Right lobe of liver (tissue), 6 donors: ENCODE measurements at places on chromosomes 3 and 15.
A peak's percentile ranks its signal among the peaks of the same experiment; 100 is the strongest.

DNA sequence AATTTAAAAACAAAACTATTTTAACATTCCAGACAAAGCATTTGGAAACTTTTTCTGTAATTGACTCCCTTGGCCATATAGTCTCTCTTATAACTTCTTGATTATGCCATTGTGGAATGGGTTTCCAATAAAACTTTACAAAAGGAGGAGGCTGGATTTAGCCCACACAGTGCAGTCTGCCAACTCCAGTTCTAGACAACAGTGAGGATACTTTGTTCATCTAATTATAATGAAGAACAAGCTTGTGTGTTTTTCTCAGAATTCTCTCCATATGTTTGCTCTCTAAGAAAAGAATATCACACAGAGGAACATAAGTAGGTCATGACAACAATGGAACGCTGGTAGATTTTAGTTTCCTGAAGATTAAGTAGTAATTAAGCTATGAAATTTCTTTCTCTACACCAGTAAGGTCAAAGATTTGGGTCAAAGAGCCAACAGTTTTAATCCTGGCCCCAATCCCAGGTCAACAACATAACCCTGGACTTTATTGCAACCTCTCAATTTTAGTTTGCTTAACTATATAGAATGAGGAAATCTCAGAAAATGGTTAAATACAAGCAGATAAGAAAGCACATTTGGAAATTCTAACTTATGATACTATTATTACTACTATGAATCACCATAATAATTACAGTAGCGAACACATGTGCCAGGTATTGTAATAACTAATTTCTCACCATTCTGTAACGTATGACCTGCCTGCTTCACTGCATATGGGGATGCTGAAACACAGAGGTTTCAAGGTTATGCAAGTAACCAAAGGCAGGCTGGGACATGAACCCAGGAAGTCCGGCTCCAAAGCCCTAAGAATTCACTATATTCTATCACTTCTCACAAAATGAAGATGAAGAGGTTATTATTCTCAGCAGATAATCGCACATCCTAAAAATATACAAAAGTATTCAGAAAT, 65.7 kb downstream of the TJP1 start:
- no peak for DNase-seq
- no peak overlapping the region for H3K4me3 ChIP-seq
- no peaks in the 10 kb centered on the region for H3K27me3 ChIP-seq
- peaks cover 13% of the 10 kb centered on the region for H3K4me1 ChIP-seq

- no peaks in the 10 kb centered on the region for H3K36me3 ChIP-seq
- no peak for DNase-seq
- no peak overlapping the region for H3K4me3 ChIP-seq
- no peak overlapping the region for H3K27ac ChIP-seq
These were observed 43.1 kb upstream of the SLC25A36 start for GRCh38 chr3:140898340-140899180.

- no peak overlapping the region for H3K4me3 ChIP-seq
- no peak for DNase-seq
- no peaks in the 10 kb centered on the region for H3K27me3 ChIP-seq
- no peaks in the 10 kb centered on the region for H3K36me3 ChIP-seq
These were observed 34.0 kb upstream of the LEKR1 start for GRCh38 chr3:156792114-156792513.

- no peak overlapping the region for H3K4me3 ChIP-seq
- no peak for DNase-seq
- no peak overlapping the region for H3K27ac ChIP-seq
- no peaks in the 10 kb centered on the region for H3K27me3 ChIP-seq
- H3K4me1 ChIP-seq, result no peaks in the 10 kb centered on the region
These were observed 417.1 kb upstream of the GOLIM4 start for GRCh38 chr3:168512802-168513201.

GRCh38 chr15:70023769-70024491, 73.8 kb downstream of the TLE3 start:
- no peak overlapping the region for H3K27ac ChIP-seq
- no peaks in the 10 kb centered on the region for H3K36me3 ChIP-seq
- H3K4me1 ChIP-seq, result no peaks in the 10 kb centered on the region
- peak; percentile 44 for DNase-seq

DNA sequence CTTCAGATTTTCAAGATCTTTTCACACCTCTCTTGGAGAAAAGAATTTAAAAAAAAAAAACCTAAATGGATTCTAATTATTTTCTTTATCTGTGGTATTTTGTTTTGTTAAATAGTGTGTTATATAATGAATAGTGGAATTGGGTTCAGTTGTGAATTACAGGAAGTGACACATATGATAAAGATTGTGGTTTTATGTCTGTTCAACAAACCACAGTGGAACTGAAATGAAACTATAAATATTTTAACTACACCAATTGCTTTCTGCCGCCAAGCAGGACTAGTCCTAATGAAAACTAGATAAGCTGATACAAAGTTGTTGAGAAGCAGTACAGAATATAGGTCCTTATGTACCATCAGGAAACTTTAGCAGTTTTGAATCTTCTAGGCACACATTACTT, 121.6 kb downstream of the UBE2E2 start:
- no peak overlapping the region for H3K27ac ChIP-seq
- no peak for DNase-seq
- no peaks in the 10 kb centered on the region for H3K36me3 ChIP-seq

DNA sequence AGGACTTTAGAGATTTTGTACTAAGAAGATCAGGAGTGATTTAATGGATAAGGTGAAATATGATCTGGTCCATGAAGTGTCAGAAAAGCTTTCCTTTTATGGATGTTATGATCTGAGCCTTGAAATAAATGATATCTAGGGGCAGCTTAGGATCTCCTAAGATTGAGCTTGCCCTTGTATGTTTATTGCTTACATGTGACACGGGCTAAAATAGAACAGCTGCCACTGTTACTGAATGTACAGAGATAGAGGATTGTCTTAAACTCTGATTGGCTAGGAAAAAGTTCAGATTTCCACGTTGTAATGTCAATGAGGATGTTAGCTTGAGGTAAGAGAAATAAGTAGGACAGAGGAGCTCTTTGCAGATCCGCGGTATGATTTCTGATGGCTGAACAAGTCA, 8.8 kb downstream of the FYTTD1 start:
- DNase-seq, result no peak
- H3K4me1 ChIP-seq, result no peaks in the 10 kb centered on the region
- H3K27me3 ChIP-seq, result no peaks in the 10 kb centered on the region

GRCh38 chr15:90553248-90553745, 23.6 kb downstream of the CRTC3 start:
- peak overlapping the region; percentile 1 for H3K27ac ChIP-seq
- H3K27me3 ChIP-seq, result no peaks in the 10 kb centered on the region
- DNase-seq, result no peak
- peaks cover 35% of the 10 kb centered on the region for H3K4me1 ChIP-seq

DNA sequence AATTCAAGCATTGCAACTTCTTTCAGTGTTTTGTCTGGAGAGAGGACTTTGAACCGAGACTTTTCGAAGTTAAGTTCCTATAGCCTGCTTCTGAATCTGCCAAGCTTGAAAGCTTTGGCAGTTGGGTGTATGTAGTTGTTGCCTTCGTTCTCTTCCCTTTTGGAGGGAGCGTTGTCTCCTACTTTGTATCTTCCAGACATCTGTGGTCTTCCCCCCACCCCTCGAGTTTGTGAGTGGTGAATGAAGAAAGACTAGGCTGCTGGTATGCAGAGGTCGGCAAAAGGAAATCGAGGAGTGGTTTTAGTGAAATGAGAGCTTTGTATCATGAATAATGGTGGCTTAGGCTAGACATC, 1.3 kb downstream of the CTNNB1 start:
- H3K4me3 ChIP-seq, result peak overlapping the region; percentile 85
- no peaks in the 10 kb centered on the region for H3K27me3 ChIP-seq
- DNase-seq, result no peak

DNA sequence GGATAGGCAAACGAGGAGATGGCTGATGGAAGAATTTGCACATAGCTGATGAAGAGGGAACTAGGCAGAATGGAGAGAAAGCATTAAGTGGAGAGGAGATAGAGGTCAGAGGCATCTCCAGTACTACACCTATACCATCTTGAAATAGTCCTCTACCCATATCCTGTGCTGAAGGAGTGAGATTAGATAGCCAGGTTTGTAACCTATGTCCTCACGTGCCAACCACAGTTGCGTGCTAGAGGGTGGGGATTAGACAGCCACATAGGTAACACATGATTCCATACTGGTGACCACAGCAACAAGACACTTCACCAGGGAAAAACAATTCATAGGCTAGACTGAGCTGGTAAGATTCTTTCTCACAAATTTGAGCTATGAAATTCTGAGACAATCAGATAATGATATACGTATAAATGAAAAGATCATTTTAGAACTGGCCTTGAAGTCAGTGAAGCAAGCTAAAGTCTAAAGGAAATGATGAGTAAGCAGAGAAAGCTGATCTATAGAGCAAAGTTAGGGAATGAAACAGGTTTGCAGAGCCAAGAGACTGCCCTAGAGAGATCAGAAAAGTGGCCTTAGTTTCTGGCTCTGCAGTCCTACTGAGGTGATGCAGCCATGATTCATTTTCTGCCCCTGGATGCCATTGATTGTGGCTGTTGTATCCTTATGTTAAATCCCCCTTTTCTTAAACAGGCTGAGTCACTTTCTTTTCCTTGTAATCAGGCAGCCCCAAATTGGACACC, 17.7 kb downstream of the MYNN start:
- no peak overlapping the region for H3K4me3 ChIP-seq
- no peaks in the 10 kb centered on the region for H3K36me3 ChIP-seq
- H3K27ac ChIP-seq, result no peak overlapping the region
- DNase-seq, result no peak

- H3K36me3 ChIP-seq, result peaks cover 12% of the 10 kb centered on the region
- DNase-seq, result no peak
- H3K27me3 ChIP-seq, result no peaks in the 10 kb centered on the region
- no peaks in the 10 kb centered on the region for H3K4me1 ChIP-seq
- H3K4me3 ChIP-seq, result no peak overlapping the region
These were observed 28.7 kb upstream of the ALPK3 start for GRCh38 chr15:84788500-84788899.

- H3K4me1 ChIP-seq, result no peaks in the 10 kb centered on the region
- no peaks in the 10 kb centered on the region for H3K27me3 ChIP-seq
- no peak overlapping the region for H3K27ac ChIP-seq
- DNase-seq, result no peak
- H3K36me3 ChIP-seq, result no peaks in the 10 kb centered on the region
These were observed 385.5 kb downstream of the IL20RB start for GRCh38 chr3:137343283-137343682.

DNA sequence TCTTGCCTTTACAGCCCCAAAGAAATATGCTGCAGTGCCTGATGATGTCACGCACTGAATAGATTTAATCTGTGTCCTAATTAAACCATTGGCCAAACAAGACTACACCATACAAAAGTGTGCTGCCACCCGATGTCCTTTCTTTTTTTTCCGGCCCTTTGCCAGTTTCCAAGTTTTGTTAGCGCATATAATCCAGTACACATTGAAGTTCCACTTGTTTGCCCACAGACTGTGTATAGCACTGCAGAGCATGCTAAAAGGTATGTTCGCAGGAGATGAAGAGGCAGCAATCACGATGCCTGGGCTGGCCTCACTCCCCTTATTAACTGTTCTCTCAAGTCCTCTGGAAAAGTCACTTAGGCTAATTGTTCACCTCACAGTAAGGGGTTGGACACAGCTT, 26.8 kb downstream of the MRPS25 start:
- H3K36me3 ChIP-seq, result peaks cover 27% of the 10 kb centered on the region
- no peaks in the 10 kb centered on the region for H3K27me3 ChIP-seq
- no peaks in the 10 kb centered on the region for H3K4me1 ChIP-seq

GRCh38 chr15:84859144-84859543, 25.3 kb upstream of the SLC28A1 start:
- no peak overlapping the region for H3K4me3 ChIP-seq
- DNase-seq, result no peak
- no peaks in the 10 kb centered on the region for H3K27me3 ChIP-seq
- H3K4me1 ChIP-seq, result no peaks in the 10 kb centered on the region
- no peaks in the 10 kb centered on the region for H3K36me3 ChIP-seq

- no peak for DNase-seq
- H3K4me1 ChIP-seq, result no peaks in the 10 kb centered on the region
- no peak overlapping the region for H3K4me3 ChIP-seq
- no peak overlapping the region for H3K27ac ChIP-seq
- no peaks in the 10 kb centered on the region for H3K27me3 ChIP-seq
These were observed 101.8 kb upstream of the RBMS3 start for GRCh38 chr3:29178809-29179793.

GRCh38 chr3:186609247-186609868, 3.5 kb upstream of the AHSG start:
- H3K27me3 ChIP-seq, result no peaks in the 10 kb centered on the region
- peaks cover 52% of the 10 kb centered on the region for H3K4me1 ChIP-seq
- no peaks in the 10 kb centered on the region for H3K36me3 ChIP-seq
